ENCODE measurements at places on chromosomes 16 and 17.

GRCh38 chr17:2023692-2024571 is 1.2 kb downstream of the RTN4RL1 start:
- no peak for DNase-seq

GRCh38 chr17:64080174-64080618 is 49.7 kb downstream of the ERN1 start:
- no peak for DNase-seq

DNA sequence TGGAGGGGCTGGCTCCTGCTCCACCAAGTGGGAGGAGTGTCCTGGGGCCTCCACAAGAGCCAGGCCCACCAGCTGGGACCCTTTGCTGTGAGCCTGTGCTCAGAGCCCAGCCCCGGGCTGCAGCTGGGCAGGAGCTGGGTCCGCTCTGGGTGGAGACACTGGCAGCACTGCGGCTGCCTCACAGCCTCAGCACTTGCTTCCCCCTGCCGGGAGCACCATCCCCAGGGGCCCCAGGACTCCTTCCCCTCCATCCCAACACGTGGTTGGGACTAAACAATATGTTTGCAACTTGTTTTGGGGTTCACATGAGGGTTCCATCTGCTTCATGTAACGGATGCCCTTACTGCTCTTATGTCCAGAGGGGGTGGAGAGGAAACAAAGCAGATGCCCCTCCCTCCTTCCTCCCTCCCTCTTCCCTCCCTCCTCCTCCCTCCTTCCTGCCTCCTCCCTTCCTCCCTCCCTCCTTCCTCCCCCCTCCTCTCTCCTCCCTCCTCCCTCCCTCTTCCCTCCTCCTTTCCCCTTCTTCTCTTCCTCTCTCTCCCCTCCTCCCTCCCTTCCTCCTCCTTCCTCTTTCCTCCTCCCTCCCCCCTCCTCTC is 16.3 kb upstream of the CBFA2T3 start:
- no peak for DNase-seq

GRCh38 chr17:73722165-73722564 is 77.9 kb upstream of the SDK2 start:
- no peak for DNase-seq

- peak; percentile 18 for DNase-seq
These were observed 474 bp downstream of the CLN3 start for GRCh38 chr16:28491230-28491969.

- DNase-seq, result no peak
These were observed 31.5 kb downstream of the HAPSTR1 start for GRCh38 chr16:9122969-9123368.

DNA sequence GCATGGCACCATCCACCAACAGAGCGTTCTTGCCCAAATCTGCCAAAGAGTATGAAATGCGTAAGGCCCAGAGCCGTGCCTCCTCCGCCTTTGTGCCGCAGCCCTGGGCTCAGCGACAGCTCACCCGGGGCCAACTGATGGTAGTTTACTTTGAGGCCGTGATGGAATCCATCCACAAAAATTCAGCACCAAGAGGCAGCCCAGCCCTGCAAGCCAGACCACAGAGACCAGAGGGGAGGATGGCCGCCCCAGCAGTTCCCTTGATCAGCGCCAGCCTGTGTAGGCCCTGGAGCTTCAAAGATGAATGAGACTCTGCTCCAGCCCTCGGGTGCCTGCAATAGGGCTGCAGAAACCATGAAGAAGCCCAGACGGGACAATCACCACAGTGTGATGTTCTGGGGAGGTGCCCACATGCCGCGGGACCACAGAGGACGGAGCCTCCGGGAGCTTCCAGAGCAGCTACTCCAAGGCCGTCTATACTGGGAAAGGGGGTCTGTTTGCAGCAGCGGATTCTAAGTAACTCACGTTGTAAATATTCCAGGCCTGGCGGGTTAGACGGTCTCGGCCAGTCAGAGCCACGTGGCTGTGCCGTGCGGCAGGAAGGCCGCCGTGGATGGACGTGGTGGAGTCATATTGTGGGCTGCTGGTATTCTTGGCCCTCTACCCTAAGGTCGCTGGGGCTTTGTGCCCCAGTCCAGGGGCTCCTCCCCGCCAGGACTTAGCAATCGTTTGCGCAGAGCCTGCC is 80.3 kb downstream of the RBFOX3 start:
- DNase-seq, result no peak

DNA sequence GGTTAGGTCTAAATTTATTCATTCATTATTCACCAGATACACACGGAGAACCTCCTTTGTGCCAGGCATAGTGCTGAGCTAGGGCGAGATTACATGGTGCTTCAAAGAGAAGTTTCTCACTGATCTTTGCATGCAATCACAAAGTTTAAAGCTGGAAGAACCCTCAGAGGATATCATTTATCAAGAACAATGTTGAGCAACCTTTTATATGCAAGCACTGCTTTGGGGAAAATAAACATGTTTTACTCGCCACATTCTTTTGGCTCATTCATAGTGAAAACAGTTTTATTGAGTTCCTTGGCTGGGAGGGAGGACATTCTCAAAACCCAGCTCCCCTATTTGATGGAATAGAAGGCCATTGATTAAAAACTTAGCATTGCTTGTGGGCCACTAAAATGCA is 49.8 kb upstream of the XYLT1 start:
- DNase-seq, result no peak

DNA sequence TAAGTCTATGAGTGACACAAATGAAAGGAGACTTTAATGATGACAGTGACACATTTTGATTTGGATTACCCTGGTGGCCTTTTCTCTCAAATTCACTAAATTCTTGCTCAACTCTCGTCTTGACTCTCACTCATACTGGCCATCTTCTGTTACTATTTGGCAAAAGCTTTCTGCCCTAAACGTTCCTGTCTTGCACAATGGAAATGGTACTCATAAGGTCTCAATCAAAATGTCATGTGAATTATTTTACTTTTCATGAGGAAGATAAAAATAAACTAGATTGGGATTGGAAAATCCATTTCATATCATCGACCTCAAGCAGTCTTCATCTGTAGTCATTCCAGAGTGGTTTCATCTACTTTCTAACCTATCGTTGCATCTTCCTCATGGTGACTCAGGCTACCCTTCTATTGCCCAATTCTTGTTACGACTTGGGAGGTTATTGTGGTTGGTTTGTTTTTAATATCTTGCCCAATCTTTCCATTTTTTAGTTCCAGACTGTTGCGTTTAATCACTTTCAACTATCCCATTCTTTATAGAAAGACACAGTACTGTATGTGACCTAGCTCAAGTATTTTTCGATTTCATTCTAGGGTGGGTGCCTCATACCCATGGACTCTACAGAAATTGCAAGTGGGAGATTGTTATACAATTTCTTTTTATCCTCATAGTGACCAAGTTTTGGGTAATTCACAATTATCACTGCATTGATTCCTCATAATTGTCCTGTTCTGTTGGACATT is 317.2 kb upstream of the KCNJ16 start:
- DNase-seq, result no peak

DNA sequence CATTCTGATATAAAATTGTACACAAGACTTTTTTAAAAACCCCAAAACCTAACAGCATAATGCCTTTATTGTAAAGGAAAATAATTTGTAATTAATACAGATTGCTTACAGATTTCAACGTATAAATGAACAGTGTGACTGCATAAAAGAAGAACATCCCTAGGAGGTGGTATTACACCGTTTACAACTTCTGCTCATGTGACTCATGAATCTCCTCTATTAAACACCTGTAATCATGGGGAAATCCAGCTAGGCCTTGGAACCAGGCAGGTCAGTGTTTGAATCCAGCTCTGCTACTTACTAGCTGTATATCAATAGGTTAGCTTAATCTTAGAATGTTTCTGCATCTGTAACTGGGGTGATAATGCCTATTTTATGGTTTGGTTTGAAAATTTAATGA is 15.2 kb downstream of the RABEP1 start:
- peak; percentile 45 for DNase-seq

DNA sequence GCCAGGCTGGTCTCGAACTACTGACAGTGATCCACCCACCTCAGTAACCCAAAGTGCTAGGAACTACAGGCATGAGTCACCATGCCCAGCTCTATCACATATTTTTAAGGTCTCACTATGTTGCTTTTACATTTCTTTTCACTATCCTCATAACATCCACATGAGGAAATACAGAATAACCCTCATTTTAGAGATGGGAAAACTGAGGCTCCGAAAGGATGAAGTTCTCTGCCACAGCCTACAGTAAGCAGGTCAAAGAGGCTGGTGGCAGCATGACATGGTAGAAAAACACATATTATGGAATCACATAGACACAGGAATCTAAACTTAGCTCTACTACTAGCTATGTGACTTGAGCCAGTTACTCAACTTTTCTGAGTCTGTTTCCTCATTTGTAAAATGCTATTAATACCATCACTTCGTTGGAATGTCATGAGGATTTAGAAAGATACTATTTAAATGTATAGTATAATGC is 32.2 kb downstream of the APPBP2 start:
- no peak for DNase-seq

DNA sequence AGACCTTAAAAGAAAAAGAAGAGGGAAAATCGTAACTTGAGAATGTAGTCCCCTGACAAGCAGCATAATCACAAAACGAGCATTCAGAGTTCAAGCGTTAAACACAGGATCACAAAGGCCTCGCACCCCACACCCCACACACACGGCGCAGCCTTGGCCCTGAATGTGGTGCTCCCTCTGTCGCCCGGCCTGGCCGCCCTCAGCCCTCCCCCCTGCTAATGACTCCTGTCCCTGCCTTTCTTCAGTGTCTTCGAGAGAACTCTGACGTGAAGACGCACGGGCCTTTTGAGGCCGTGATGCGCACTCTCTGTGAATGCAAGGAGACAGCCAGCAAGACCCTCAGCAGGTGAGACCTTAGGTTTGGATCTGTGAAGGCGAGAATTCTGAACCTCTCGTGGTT is 47.5 kb upstream of the ENDOV start:
- no peak for DNase-seq

GRCh38 chr17:48066656-48067055 is 18.5 kb downstream of the NFE2L1 start:
- DNase-seq, result no peak

DNA sequence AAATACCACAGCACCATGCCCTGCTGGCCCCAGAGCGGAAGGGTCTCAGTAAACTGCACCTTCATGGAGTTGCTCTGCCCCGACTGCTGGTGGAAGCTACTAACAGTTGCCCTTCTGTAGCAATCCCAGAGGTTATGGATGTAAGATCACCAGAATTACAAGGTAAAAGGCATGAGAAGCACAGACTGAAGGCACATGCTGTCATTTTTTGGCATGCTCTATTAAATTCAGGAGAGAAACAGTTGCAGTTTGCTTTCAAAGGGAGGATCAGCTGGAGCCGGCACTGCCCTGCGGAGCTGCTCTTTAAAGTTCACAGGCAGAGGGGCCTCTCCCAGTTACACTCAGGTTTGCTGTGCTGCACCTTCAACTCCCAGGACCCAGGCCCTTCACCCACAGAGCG is 19.2 kb downstream of the NPRL3 start:
- DNase-seq, result no peak

DNA sequence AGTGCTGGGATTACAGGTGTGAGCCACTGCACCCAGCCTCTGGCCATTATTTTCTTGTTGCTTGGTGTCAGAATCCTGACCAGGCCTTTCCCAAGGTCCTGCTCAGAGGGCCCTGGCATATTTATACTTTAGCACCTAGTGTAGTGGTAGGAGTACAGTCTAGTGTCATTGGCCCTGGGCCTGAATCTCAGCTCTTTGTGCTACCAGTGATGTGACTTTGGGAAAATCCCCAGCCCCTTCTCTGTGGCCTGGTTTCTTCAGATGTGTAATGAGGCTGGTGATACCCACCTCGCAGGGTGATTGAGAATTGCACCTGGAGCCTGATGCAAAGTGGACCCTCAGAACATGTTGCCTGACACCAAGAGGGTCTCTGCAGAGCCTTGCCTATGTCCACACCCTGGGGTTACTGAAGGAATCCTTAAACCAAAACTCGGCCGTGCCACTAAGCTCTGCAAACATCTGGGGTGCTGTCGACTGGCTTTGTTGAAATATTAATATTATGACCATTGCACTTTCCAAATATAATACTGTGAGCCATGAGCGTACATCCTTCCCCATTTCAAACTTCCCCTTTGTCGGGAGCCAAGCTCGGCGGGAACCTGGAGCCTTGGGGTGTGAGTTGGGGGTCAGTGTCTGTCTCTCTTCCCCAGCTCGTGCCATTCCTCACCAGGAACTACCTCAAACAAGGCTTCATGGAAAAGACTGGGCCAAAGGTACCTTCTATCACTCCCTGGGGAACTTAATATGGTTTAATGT is 18.0 kb upstream of the RNF135 start:
- DNase-seq, result no peak

- no peak for DNase-seq
These were observed 3.5 kb upstream of the BCL6B start for GRCh38 chr17:7019367-7019766.

DNA sequence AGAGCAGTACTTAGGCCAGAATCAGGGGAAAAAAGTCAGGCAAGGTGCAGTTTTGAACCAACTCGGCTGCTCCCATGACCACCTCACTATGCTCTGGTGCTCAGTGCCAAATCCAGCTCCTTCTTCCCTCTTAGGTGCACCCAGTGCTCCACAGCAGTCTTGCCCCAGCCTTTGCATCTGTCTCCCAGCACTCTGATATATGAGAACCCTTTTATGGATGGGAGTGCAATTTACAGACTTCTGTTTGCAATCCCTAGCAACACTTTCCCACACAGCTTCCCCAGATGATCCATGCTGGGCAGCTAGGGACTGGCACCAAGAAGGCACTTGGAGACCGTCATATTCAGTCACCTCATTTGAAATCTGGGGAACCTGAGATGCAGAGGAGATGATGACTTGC is 267.9 kb upstream of the CCL2 start:
- DNase-seq, result no peak

DNA sequence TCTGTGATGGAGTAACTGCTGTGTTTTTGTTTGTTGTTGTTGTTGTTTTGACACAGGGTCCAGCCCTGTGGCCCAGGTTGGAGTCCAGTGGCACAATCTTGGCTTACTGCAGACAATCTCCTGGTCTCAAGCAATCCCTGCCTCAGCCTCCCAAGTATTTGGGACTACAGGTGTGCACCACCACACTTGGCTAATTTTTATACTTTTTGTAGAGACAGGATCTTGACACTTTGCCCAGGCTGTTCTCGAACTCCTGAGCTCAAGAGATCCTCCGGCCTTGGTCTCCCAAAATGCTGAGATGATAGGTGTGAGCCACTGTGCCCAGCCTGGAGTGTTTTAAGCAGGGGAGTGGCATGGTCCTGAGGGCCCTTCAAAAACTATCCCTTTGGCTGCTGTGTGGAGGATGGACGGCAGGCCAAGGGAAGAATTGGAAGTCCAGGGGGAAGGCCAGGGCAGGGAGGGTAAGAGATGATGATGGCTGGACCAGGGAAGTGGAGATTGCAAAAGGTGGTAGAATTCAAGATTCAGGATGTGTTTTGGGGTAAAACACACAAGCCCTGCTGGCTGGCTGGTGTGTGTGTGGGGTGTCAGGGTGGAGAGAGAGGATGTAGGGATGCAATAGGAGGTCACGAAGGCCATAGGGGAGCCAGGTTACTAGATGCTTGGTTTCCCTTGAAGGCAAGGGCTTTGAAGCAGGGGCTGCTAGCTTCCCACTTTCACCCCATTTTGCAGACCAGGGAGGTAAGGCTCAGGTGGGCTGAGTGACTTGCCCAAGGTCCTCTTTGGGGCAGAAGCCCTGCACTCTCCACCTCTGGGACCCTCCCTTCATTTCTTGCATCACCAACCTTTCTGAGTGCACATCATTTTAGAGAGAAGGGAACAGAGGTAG is 18.8 kb upstream of the PLLP start:
- DNase-seq, result no peak
